Activated CD4-positive, alpha-beta memory T cell treated with anti-CD3 and anti-CD28 coated beads, Interleukin-2, amount 10 ng/mL, durations not matched to agents 7 days and 5 days (primary cell): ENCODE measurements at places on chromosomes 7 and 10.

- no peaks in the 10 kb centered on the region for H3K36me3 ChIP-seq
- peaks cover 14% of the 10 kb centered on the region for H3K27me3 ChIP-seq
- H3K4me1 ChIP-seq = no peaks in the 10 kb centered on the region
- no peak for DNase-seq
Observed at GRCh38 chr7:6917258-6917657, 91.2 kb upstream of the CCZ1B start.

DNA sequence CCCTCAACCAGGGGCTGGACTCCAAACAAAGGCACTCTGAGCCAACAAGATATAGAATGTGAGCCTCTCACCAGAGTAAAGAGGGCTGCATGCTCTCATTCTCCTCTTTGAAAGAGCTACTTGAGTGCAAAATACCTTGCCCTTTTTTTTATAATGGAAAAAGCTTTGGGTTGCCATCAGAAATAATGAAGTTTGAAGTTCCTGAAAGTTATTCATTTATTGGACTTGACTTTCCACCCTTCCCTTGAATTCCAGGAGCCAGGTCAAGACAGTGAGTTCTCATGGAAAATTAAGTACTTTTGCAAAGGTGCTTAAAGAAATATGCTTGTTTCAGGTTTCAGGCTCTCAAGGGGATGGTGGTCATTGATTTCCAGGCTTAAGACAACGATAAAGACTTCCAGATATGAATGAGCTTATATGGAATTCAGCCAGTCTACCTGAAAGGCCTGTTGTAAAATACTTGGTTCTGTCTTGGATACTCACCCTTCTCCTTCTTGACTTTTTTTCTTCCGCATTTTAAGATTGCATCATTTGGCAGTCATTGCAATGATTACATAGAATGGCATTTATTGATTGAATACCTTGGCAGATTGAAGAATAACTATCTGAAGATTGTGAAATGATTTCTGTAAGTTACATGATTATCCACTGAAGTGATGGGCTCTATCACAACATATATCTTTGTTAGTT lies 696.4 kb downstream of the INHBA start:
- no peaks in the 10 kb centered on the region for H3K27me3 ChIP-seq
- DNase-seq = no peak
- no peak overlapping the region for H3K27ac ChIP-seq
- H3K4me1 ChIP-seq = no peaks in the 10 kb centered on the region
- no peak overlapping the region for H3K4me3 ChIP-seq

DNA sequence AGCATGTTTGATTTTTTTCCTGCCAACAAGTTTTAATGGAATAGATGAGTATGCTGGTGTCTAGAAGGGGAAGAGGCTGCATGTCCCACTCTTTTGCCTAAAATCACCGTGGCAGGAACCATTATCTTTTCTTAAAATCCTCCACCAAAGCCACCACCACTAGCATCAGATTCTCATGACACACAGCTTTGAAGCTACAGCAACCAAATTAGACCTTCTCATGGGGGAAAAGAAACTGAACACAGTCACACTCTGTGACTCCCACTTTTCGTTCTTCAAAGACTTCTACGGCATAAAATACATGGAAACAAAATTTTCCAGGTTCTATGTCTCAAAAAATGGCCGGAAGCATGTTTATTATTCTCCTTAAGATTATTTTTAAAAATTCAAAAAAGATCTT lies 81.8 kb downstream of the SGMS1 start:
- peaks cover 8% of the 10 kb centered on the region for H3K36me3 ChIP-seq
- H3K27ac ChIP-seq = no peak overlapping the region
- no peak for DNase-seq

DNA sequence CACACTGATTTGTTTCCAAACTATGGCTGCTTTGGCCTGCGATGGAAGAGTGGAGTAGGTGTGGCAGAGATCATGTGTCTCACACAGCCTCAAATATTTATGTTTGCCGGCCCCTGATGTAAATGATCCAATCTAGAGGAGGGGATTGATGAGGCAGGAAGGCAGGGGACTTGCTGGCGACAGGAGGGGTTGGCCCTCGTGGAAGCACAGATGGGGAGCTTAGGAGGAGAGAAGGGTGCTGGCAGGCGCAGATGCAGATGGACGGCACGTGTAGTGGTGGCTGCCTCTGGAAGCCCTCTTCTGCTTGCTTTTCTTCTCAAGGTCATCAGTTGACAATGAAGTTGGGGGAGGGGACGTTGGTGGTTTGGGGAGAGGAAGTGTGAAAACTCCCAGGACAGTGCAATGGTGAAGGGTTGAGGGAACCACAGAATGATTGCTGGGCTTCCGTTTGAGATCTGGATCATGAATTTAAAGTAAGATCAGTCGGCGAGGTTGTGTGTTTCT lies 15.4 kb downstream of the COL13A1 start:
- peaks cover 27% of the 10 kb centered on the region for H3K4me1 ChIP-seq
- H3K27ac ChIP-seq = no peak overlapping the region
- H3K27me3 ChIP-seq = peaks cover 12% of the 10 kb centered on the region
- no peak overlapping the region for H3K4me3 ChIP-seq
- DNase-seq = no peak

DNA sequence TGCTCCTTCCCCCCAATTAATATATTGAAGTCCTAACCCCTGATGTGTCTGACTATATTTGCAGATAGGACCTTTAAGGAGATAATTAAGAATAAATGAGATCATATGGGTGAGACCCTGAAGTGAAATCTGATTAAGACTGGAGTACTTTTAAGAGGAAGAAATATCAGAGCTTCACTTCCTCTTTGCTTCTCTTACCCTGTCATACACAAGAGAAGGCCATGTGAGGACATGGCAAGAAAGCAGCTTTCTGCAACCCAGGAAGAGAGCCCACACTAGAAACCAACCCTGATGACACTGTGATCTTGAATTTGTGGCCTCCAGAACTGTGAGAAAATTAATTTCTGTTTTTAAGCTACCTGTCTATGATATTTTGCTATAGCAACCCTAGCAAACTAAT lies 44.2 kb downstream of the JMJD1C start:
- H3K4me1 ChIP-seq = peaks cover 17% of the 10 kb centered on the region
- no peak overlapping the region for H3K4me3 ChIP-seq
- no peaks in the 10 kb centered on the region for H3K27me3 ChIP-seq
- peak overlapping the region; percentile 26 for H3K27ac ChIP-seq

DNA sequence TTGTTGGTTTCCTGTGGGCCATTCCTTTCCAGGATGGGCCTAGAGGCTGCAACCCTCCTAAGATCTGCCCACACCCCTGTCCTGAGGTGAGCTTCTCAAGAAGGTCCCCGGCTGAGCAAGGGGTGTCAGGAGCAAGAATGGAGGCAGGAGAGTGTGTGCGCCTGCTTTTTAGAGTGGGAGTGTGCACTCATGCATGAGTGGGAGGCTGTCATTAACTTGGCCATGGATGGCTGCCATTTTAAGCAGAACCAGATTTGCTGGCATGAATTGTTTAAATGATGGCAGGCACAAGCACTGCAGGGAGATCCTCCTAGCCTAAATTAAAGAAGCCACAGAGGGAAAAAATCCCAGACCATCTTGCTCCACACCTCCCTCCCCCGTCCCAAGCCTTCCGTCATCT lies 2.9 kb upstream of the SGPL1 start:
- H3K27ac ChIP-seq = no peak overlapping the region
- no peaks in the 10 kb centered on the region for H3K27me3 ChIP-seq
- H3K4me3 ChIP-seq = no peak overlapping the region

DNA sequence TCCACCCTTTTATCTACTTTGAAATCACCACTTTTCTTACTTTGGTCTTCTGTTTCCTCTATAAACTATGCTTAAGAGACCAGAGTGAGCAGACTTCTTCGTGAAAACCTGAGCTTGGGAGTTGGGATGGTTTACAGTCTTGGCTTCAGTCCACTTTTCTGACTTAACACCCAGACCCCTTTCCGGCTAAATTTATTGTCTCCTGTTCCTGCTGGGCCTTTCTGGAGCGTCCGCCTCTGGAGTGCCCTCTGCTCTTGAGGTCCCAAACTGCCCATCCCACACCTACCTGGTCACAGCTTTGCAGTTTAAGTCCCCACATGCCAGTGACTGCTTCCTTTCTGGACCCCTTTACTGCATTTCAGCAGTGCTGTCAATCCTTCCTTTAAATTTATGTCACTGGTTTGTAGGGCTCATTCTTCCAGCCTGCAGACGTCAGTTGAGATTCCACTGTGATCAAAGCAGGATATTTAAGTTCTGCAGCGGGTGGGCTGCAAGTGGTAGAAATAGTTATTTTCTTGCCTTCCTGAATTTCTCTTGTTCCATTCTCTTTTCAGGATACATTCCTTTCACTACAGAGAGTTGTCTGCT lies 80.3 kb downstream of the KAT6B start:
- H3K4me1 ChIP-seq = peaks cover 6% of the 10 kb centered on the region
- H3K27ac ChIP-seq = no peak overlapping the region
- H3K36me3 ChIP-seq = no peaks in the 10 kb centered on the region
- DNase-seq = no peak

DNA sequence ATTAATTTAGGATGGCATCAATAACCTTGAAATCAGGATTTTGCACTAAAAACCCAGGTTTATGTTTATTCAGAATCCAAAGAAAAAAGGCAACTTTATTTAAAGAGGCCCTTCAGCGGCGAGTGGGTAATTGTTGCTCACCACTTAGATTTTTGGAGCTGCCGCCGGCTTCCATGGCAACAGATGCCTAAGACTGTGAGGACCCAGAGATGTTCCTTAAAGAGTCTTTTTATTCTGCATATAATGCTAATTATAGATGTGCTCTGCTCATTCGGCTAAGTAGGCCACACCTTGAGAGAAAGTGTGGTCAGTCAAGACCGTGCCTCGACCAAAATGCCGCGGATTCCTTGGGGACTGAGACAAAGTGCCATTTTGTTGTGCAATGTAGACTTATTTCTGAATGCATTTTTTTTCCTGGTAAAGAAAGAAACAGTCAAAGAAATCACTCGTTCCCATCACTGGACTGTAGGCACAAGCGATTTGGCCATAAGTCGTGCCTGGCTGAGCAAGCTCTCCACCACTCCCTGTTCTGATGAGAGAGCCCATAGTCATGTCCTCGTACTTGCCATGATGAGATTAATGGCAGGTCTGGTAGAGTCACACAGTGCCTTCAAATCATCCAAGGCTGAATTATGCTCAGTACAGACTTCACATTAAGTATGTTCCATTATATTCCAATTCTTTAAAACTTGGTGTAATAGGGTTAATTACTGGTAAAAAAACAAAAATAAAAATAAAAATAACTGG lies 21.4 kb upstream of the MGMT start:
- H3K27ac ChIP-seq = no peak overlapping the region
- no peak overlapping the region for H3K4me3 ChIP-seq
- no peaks in the 10 kb centered on the region for H3K4me1 ChIP-seq
- H3K27me3 ChIP-seq = peaks cover 3% of the 10 kb centered on the region

GRCh38 chr10:86103391-86104101 lies 263.0 kb downstream of the GRID1 start:
- DNase-seq = no peak
- no peak overlapping the region for H3K27ac ChIP-seq
- H3K27me3 ChIP-seq = peaks cover 2% of the 10 kb centered on the region
- H3K36me3 ChIP-seq = no peaks in the 10 kb centered on the region
- H3K4me1 ChIP-seq = no peaks in the 10 kb centered on the region
- no peak overlapping the region for H3K4me3 ChIP-seq
